ENCODE measurements at places on chromosomes 12 and 14.

DNA sequence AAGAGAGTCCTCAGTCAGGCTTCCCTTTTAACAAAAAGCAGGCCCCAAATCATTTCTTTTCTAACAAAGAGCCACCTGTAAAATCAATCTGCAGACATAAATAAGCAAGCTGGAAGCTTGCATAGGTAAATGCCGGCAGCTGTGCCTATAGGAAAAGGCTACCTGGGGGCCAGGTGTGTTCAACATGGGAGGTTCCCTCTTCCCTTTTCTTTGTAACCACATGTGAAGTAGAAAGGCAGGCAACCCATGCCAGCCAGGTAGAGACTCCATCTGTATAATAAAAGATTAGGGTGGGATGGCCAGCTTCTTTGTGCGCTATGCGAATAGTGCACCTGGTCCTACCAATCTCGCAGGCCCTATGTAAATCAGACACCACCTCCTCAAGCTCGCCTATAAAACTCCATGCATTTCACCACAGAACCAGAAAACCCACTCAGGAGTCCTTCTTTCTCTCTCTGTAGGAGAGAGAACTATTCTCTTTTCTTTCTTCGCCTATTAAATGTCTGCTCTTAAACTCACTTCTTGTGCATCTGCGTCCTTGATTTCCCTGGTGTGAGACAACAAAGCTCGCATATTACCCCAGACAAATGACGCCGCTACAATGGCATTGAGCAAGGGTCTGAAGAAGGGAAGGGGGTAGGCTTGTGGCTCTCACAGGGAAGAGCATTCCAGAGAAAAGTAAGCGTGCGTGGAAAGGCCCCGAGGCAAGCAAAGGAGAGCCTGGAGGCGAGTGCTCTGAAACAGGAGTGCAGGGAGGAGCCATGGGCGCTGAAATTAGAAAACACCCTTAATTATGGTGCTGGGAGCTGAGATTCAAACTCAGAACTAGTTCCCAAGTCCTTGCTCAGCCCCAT is 67.2 kb downstream of the TTC9 start:
- peak; percentile 42 for DNase-seq

DNA sequence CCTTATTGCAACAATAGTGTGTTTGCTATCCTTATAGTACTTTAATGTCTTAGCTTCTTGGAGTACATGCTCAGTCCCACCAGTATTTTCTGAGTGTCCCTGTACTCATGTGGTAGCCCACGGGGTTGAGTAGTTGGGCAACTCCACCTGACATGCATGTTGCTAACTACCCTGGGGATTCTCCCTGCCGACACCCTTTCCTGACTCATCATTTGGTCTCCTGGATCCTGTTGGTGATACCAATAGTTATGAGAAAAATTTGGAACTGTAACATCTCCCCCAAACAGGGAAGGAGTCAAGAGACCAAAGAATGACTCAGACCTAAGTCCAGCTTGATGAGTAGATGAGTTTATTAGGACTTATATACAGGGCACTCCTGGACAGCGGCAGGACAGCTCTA is 101.6 kb downstream of the BRMS1L start:
- DNase-seq = no peak

- DNase-seq = no peak
Observed at GRCh38 chr12:39752482-39753137, 133.0 kb upstream of the ABCD2 start.

DNA sequence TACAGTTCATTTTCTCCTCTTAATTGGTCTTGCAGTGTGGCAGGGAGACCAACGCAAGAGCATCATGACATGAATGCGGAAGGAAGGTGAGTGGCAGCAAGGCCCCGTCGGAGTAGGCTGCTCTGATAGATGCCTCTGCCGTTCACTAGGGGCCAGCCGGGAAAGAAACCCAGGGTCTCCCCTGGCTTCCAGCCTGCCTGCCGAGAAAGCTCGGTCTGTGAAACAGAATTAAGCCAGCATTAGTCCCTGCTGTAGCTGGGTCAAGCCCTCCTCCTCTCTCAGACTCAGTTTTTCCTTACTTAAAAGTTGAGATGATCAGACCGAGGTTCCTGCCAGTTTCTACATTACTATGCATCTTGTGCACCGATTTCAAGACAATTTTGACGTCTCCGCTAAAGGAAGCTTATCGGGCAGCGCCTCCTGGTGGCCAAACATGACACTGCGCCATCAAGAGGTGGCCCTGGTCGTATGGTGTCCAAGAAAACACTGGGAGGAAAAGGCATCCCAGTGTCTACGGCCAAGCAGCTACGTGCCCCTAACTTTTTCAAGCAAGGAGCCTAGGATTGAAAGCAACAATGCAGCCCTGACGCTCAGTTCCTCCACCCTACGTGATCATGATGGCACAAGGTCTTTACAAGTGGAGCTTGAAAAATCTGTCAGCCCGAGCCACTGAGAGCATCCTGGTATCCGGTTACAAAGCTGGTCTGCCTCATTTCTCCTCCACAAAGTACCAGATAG is 131.6 kb downstream of the KSR2 start:
- peak; percentile 74 for DNase-seq

DNA sequence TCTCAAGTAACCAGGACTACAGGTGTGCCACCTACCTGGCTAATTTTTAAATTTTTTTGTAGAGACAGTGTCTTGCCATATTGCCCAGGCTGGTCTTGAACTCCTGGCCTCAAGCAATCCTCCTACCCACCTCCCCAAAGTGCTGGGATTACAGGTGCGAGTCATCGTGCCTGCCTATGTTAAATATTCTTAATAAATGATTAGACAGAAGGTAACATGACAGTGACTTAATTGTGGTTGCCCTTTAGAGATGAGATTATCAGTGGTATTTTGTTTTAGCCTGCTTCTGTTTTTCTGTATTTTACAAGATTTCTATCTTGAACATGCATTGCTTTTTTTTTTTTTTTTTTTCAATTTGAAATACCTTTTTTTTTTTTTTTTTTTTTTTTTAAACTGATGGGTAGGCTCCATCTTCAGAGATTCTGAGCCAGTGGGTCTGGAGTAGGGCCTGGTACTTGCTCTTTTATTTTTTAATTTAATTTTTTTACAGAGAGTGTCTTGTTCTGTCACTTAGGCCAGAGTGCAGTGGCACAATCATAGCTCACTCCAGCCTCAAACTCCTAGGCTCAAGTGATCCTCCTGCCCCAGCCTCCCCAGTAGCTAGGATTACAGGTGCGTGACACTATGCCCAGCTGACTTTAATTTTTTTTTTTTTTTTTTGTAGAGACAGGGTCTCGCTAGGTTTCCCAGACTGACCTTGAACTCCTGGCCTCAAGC is 88.4 kb downstream of the BORCS5 start:
- no peak for DNase-seq

- no peak for DNase-seq
Observed at GRCh38 chr14:94538070-94538740, 23.0 kb upstream of the SERPINA4 start.

- no peak for DNase-seq
Observed at GRCh38 chr14:90651976-90652560, 164.2 kb downstream of the TTC7B start.

- no peak for DNase-seq
Observed at GRCh38 chr12:102781117-102781516, 135.9 kb downstream of the PAH start.

- no peak for DNase-seq
Observed at GRCh38 chr12:95608252-95609033, 57.2 kb upstream of the USP44 start.

DNA sequence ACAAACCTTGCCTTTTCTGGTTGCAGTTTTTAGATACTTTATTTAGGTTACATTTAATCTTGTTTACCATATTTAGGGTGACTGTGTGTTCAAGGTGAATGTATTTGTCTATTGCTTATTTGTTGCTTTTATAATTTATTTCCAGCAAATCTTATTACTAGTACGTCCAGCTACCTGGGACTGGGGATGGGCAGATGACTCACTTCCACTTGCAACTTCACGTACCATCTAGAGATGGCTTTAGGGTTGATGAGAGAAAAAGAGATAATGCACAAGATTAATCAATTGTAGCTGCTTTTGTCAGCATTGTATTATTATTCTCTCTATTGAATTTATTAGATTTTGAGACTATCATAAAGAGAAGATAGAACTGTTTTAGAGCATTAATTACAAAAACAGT is 5.1 kb downstream of the MIPOL1 start:
- no peak for DNase-seq

DNA sequence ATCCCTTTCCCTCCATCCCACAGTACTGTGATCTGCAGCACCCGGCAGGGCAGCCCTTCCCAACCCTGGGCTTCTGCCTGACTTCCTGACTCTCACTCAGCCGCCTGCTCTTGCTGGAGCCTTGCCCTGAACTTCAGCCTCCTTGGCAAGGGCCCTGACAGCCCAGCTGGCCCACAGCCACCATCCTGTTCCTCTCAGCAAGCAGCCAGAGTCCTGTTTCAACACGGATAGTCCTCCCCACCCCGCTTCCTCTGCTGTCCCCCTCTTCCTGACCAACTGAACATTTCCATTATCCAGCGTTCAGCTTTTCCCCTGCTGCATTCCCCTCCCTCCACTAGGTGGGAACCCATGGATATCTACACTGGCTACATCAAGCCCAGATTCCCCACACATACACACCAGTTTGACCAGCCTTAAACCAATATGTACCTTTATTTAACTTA is 74.0 kb upstream of the MDM1 start:
- DNase-seq = peak; percentile 25

GRCh38 chr12:31931796-31932715 is 27.2 kb upstream of the RESF1 start:
- no peak for DNase-seq

GRCh38 chr14:25150934-25151790 is 101.2 kb upstream of the STXBP6 start:
- peak; percentile 53 for DNase-seq

DNA sequence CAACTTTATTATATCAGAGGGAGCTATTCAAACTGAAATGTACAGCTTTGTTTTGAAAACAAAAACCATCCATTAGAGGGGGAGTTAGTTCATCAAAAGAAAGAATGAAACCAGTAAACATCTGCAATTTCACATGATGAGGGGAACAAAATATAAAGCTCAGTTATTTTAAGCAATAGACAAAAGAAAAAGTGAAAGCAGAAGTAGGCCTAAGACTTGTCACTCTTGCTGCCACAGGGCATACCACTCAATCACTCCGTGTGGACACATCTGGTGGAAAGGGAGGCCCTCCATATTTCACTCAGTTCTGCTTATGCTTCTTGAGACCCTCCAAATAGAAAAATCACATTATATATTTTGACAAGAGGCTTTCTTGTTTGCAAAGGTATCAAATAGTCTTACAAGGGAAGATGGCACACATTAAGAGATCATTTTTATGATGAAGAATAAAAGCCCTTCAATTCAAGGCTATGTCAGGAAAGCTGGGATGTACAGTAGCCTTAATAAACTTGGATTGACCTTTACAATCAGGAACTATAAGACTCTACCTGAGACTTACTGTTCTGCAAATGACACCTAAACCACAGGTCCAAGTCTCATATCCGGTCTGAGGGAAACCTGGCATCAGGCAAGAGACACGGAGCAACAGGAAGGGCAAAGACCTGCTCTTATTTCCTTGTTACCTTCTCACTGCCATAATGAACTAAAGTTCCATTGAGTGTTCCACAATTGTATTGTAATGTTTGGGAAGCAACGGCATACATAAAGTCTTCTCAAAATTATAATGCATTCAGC is 222.5 kb upstream of the GRIP1 start:
- DNase-seq = no peak

DNA sequence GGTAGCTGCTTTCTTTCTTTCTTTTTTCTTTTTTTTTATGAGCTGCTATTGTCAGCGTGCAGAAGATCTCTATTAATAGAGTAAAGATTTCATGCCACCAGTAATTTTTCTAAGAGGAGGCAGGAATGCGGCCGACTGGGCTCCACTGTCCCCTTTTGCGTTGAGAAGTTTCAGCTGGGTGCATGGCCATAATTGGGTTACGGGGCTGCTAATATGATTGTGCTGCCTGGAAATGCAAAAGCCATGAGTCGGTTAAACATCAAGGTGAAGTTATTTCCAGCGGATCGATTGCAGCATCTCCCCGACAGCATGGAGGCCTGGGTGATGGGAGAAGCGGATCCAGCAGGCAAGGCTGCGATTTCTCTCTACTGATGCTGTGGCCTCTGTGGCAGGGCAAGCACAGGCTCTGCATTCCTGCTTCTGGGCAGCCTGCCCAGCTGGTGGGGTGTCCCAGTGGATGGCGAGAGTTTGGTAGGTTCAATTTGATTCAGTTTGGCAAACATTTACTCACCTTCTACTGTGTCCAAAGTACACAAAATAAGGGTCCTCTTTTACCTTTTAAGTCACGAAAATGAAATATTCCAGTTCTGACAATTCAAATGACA is 54.4 kb upstream of the PRMT8 start:
- no peak for DNase-seq

DNA sequence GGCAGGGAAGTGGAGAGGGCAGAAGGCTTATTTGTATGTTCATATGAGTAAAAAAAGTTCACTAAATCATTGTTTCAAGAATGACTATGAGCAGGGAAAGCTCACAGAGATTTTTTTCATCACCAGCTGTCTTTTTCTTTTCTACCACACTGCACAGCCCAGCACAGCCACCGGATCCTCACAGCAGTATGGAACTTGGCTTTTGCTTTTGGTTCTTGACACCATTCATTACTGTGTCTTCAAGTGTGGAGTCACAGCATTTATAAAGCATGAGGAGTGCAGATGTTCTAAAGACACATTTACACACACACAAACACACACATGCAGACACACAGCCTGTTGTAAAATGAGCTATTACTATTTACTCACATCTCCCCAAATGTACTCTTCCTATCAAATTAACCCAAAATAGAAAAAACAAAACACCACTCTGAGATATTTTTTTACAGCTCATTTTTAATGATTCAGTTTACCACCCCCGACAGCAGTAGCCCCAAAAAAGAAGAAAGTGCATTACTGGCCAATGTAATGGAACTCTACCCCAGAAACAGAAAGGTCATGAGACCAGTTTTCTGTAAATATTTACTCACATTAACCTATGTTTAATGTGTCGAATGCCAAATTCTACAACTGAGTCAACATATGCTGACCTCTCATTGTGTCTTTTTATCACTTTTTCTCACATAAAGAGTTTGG is 60.5 kb downstream of the BTG1 start:
- no peak for DNase-seq

DNA sequence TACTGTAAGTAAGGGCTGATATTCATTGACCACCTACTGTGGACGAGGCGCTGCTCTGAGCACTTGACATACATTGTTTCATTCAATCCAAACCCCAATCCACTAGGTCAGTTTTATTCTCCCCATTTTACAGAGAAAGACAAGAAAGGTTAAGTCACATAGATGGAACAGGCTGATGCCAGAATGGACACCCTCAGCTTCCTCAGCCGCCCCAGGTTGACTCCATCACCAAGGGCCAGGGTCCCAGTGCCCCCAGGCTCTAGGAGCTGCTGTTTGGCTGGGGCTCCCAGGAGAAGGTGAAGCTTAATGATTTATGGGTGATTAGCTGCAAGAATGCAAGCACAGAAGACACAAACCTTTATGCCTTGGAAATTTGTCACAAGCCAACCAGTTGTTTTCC is 671 bp upstream of the AQP2 start:
- DNase-seq = no peak

GRCh38 chr14:43795600-43796228 is 711.4 kb downstream of the FSCB start:
- peak; percentile 24 for DNase-seq

- DNase-seq = no peak
Observed at GRCh38 chr14:33511851-33512640, 438.8 kb downstream of the EGLN3 start.

GRCh38 chr14:104610749-104611310 is 6.3 kb upstream of the TMEM179 start:
- DNase-seq = no peak
